ENCODE measurements at places on chromosomes 7 and 10.

DNA sequence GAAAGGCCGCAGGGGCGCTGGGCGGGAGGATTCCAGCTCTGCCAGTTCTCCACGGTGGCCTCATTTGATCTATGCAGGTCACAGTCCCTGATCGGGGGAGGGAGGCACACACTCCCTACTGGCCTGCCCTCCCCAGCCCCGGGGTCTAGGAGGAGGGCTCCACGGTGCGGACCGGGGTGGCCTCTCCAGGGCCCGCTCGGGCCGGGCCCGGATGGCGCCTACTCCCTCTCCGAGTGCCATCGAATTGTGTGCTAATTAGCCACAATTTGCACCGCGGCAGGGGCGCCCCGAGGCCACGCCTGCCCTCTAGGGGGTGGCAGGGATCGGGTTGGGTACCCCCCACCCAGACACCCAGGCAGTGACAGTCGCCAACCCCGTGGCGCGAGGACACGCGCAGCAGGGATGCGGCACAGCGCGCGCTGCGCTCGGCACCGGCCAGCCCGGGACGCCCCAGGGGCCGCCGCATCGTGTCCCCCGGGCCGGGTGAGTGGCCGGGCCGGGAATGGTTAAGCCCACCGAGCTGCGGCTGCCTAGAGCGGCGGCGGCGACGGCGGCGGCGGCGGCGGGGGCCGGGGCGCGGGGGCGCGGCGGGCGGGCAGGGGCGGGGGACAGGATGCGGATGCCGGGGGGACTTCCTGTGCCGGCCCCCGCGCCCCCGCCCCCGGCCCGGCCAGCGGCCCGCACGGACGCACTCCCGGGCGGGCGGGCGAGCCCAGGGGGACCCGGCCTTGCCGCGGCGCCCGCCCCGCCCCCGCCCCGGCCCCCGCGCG lies at the start of gene ZNF853:
Gene ZNF853 (plus strand): TSS at position 658 of the 770 bp plus-strand sequence. CDS start 565 bp downstream, outside the sequence.
- DNase-seq: no peak

- no peak for DNase-seq
Measured at GRCh38 chr7:5212633-5213285, 22.7 kb downstream of the WIPI2 start.

GRCh38 chr10:116850058-116850611 lies 836 bp downstream of the ENO4 start:
- DNase-seq: no peak

- DNase-seq: no peak
Measured at GRCh38 chr10:125158275-125158600, 2.1 kb downstream of the CTBP2 start.

- DNase-seq: no peak
Measured at GRCh38 chr10:132111121-132111731, 45.5 kb downstream of the JAKMIP3 start.

- DNase-seq: no peak
Measured at GRCh38 chr10:62709200-62709599, 95.3 kb upstream of the ADO start.

GRCh38 chr10:28991333-28992270 lies 297.3 kb upstream of the LYZL1 start:
- peak; percentile 31 for DNase-seq

GRCh38 chr7:101507791-101508252 lies 121.3 kb downstream of the MYL10 start:
- DNase-seq: peak; percentile 62

- no peak for DNase-seq
Measured at GRCh38 chr7:114932991-114933390, 11.1 kb downstream of the MDFIC start.

- DNase-seq: no peak
Measured at GRCh38 chr7:22137026-22137425, 191.3 kb upstream of the CDCA7L start.

DNA sequence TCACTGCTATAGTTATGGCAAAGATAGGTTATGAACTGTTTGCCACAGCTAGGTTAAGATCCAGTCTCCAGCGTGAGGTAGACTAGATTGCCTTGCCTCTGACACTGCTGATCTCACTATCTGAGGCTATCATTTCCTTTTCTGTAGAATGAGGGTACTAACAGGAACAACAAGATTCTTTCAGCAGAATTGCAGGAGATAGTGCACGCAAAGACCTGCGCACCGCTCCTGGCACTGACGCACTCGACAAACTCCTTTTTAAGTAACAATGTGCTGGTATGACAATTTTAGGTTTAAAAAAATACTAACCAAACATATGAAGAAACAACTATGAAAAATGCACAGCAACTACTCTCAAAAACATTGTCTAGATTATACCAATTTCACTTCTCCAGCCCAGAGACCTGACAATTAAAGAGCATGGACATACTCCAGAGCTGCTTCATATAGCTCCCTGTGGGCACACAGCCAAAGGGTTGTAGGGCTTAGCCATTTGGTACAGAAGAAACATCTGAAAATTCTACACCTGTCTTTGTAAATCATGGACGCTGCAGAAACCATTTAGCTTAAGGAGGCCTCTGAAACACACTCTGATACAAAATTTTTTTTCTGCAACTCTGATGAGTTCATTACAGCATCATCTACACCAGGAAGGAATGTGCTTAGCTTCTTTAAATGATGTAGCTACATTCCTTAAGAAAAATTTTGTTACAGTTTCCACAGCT lies 7.8 kb downstream of the ADAM12 start:
- no peak for DNase-seq

GRCh38 chr10:46062723-46063428 lies 16.8 kb upstream of the MSMB start:
- DNase-seq: no peak

DNA sequence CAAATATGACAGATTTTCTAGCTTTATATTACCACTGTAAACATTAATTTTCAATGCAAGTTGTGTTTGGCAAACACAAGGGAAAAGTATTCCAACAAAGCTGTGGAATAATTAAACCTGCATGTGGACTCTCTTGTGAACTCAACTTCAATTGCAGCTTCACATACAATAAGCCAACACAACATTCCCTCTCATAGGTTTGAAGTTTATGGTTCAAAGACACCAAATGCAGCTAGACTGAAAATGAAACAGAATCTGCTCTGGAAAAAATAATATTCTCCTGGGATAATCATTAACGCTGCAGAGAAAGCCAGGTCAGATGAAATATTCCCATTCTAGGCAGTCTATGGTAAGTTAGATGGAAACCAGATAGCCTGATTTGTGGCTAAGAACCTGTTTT lies 105.8 kb upstream of the VIPR2 start:
- no peak for DNase-seq

- DNase-seq: no peak
Measured at GRCh38 chr7:147136352-147136751, 1019.8 kb downstream of the CNTNAP2 start.

- no peak for DNase-seq
Measured at GRCh38 chr10:15824498-15824897, 35.8 kb downstream of the MINDY3 start.

GRCh38 chr7:1317646-1318045 lies 85.0 kb downstream of the UNCX start:
- DNase-seq: no peak

GRCh38 chr10:84160663-84161362 lies 12.8 kb upstream of the GPR15LG start:
- no peak for DNase-seq

DNA sequence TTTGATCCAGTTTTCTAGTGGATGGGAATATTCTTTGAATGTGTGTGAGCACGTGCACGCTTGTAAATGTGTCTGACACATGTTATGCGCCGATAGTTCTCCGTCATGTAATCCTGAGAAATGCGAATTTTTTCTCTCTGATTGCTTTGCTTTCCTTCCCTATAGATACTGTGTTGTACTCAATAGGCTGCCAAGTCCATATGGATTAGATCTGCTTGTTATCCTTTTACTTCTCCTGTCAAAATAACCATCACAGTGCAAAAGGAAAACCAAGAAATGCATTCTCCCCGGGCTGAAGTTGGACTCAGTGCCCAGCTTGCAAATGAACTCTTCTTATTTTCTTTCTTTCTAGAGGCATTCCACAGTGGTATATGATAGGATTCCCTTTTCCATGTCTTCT lies 131.9 kb downstream of the KIAA1217 start:
- no peak for DNase-seq

DNA sequence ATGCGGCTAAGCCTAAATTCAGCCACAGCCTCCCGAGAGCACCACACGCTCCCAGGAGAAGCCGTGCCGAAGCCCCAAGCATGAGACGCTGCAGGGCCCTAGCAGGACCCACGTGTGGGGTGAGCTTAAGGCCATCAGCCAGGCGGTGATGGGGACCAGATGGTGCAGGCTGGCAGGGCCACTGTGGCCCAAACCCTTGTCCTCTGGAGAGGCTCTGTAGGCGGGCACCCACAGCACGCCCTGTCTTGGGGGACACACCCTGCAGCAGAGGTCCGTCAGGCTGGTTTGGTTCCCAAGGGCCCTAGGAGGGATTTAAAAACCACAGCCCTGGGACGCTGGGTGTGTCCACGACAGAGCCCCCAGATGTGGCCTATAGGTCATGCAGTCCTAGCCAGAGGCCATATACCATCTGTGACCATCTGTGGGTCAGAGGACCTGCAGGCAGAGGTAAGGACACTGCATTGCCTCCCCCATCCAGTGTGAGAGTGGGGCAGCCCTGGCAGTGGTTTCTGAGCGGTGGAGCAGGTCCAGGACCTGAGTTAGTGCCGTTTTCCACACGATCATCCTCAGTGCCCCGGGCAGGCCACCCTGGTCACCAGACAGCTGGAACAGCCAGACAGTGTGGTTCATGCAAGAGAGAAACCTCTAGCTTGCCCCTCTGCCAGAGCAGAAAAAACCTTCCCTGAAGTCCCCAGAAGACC lies 39.6 kb upstream of the INPP5A start:
- no peak for DNase-seq

DNA sequence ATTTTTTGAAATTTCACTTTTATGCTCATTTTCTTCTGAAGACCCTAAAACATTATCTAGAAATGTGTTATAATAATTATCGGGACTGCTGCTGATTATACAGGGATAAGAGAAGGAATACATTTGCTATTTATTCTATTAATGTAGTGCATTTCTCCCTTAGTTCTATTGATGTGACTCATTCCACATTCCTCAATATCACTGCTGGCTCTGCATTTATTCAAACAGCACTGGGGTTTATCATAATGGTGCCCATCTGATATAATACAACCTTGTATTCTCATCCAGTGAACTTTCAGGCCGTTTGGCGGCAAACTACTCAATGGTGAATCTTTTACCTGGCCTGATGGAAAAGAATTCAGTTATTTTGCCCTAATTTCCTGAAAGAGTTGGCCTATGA lies 7.8 kb downstream of the KCND2 start:
- DNase-seq: no peak

DNA sequence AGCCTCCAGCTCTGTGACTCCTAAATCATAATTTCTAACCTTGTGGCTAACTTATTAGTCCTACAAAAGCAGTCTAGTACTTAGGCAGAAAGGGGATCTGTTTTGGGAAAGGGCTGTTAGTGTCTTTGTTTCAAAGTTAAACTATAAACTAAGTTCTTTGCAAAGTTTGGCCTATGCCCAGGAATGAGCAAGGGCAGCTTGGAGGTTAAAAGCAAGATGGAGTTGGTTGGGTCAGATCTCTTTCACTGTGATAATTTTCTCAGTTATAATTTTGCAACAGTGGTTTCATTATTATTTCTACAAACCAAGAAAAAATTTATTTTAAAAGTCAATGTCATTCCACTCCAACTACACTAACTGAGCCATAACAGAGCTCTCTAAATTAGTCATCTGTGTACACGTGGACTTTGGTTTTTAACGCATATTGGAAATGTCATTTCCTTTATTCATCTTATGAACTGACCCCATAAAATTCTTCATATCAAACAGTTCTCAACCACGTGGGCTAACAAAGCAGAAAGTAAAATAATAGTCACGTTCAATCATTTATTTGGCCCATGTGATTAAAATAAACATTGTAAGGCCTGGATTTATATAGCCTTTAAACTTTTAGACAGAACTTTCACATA lies 143.2 kb upstream of the C7orf33 start:
- DNase-seq: peak; percentile 77

GRCh38 chr10:44780426-44780825 lies 130.7 kb upstream of the TMEM72 start:
- no peak for DNase-seq

DNA sequence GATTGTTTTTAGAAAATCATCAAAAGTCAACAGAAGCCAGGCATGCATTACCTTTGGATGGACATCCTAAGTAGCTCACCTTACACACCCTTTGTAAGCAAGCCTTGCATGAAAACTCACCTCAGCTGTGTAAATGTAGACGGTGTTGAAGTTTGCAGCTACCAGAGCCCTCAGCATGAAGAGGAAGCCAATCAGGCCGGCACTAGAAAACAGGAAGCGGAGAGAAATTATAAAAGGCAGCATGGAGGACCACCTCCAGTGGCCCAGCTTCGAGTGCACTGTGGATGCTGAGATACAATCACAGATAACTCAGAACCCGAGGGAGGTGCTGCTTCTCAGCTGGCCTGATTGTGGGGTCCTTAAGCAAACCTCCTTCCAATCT lies 75.3 kb downstream of the SVOPL start:
- peak; percentile 14 for DNase-seq

DNA sequence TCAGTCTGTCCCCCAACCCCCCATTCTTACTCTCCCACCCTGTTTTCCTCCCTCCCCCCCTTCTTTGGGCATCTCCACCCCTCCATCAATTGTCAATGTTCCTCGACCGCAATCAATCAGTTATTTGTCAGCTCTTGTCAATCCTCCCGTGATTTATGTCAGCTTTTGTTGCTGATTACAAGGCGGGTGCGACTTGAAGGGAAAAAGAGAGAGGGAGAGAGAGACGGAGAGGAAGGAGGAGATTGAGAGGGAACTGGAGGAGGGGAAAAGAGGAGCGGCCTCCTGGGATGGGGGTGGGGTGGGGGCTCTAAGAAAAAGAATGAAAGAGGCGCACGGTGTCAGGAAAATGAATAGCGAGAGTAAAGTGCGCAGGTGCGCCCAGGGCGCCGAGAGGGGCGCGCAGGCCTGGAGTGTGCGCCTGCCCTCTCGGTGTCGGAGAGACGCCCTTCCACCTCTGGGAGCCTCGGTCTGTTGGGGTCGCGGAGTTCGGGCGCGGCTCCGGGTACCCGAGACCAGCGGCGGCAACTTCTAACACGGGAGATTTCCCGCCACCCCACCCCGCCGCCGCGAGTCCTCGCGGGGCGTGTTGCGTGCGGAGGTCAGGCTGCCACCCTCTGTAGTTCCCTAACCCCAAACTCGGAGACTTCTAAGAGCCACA lies 1.1 kb upstream of the ZNF503 start:
- DNase-seq: no peak

DNA sequence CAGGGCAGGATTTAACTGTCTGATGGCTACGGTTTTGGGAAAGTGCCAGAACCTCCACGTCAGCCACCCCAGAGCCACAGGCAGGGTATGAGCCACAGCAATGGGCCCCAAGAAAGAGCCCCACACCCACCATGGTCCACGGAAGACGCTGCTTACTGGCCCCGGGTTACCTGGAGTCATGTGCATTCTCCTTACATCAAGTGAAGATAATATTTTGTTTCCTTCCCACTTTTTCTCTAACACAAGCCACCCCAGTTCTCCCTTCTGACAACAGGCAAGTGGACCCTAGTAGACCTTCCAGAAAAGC lies 67.1 kb downstream of the PRKAG2 start:
- no peak for DNase-seq

DNA sequence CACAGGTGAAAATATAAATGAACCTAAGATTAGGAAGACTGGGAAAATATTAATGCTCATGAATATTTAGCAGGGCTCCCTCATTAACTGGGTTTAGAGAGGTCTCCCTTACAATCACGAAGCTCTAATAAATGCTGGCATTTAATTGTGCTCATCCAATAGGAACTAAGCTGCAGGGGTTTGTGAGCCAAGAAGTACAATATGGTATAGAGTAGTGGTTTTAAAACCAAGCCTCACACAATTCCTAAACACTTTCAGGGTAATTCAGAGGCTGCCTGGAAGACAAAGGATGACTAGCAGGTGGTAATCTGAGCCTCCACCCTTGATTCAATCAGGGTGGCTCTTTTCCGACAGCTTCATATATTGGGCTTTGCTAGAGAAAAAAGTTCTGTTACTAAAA lies 103.3 kb downstream of the GPAM start:
- no peak for DNase-seq

Measured in activated CD4-positive, alpha-beta T cell treated with anti-CD3 and anti-CD28 coated beads, Interleukin-2, Interleukin-4, amounts not matched to agents 100 ng/mL and 50 ng/mL, durations not matched to agents 16 hours and 8 hours (primary cell).